ENCODE measurements at places on chromosomes 6 and 20.

DNA sequence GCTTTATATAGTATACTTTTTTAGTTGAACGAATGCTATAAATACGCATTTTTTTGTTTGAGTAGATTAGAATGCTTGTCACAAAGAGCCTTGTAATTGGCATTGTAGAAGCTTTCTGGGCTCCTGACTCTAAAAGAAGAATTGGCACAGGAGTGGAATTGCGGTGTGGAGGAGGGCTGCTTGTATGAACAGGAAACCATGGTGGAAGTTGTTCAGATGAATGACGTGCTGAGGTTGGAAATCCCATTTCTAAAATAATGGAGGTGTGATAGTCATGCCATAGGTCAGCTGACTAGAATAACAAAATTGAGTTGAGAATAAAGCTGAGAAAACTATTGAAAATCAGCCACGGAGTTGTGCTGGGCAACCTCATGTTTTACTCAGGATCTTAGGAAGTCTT is 174.9 kb downstream of the QKI start:
- DNase-seq, result no peak

DNA sequence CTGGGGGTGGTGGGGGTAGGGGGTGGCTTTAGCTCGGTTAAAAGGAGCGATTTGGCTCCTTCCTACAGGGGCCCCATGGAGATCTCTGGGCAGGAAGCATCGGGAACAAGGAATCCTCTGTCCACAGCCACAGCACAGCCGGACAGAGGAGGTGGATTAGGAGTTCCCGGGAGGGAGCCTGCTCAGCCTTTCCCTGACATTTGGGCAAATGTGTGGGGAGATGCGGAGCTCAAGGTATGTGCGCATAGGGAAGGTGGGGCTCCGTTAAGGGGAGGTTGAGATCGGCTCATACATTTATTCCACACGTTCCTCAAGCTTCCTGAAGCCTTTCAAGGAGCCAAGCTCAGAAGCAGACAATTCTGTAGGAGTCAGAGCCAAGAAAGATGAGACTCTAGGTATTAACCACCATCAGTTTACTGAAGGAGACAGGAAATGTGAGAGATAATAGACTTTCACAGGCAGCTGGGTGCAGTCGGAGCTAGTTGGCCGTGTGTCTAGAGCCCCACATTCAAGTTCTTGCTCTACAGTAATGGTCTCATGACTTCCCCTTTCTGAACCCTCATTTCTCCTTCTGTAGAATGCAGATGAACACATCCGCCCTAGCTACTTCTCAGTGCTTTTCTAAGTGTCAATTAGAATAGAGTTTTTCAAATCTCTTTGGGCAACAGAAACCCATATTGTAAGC is 40.8 kb upstream of the EPB41L1 start:
- no peak for DNase-seq

DNA sequence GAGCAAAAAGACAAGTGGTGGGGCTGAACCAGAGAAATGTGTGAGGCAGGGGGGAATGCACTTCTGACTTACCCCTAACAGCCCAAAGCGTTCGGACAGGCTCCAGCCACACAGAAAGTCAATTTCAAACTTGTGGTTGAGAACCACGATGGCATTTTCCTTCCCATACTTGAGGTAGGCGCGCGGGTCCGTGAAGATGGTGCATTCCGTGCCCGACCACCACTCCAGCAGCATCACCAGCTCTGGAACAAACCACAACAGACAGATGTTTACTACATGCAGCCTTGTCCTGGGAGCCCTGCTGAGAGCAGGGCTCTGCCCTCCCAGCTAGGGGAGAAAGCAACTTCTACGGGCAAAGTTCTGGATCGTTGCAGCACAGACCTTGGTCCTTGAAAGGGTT is 107.7 kb downstream of the AGPAT4 start:
- no peak for DNase-seq

DNA sequence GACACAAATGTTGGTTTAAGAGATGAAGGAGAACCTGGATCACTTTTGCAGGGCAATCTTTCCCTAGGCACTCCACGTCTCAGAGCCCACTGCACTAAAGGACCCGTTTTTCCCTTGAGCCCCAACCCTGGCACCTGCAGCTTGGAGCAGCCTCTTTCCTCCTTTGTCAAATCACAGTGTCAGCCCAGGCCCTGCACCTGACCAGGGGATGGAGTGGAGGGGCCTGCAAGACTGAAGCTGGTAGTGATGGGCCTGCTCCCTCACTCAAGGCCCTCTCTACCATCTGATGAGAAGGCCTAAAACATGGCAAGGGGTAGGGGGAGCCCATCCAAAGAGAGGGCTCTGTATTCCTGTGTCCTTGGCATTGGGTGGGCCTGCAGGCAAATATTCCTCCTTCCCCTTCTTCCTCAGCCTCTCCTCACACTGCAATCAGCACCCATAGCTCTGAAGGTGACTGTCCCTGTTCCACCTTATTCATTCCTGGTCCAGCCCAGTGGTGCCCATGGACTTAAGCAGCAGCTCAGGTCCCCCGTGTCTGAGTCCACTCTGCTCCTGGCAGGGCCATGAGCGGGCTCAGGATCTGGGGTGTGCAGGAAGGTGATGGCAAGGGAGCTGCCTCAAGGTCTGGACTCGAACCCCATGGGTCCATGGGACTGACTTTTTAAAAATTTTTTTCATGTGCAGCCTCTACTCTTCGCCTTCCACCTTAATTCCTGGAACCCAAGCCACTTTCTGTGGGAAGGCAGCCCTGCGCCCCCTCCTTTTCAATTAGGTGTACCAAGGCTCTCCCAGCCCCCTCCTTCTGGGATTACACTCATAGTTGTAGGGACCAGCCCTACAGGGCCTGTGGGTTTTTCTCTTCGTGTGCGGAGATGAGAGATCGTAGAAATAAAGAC is 6.7 kb downstream of the RAET1G start:
- no peak for DNase-seq

- DNase-seq, result no peak
Observed at GRCh38 chr20:46272389-46273047, 35.8 kb downstream of the CDH22 start.

DNA sequence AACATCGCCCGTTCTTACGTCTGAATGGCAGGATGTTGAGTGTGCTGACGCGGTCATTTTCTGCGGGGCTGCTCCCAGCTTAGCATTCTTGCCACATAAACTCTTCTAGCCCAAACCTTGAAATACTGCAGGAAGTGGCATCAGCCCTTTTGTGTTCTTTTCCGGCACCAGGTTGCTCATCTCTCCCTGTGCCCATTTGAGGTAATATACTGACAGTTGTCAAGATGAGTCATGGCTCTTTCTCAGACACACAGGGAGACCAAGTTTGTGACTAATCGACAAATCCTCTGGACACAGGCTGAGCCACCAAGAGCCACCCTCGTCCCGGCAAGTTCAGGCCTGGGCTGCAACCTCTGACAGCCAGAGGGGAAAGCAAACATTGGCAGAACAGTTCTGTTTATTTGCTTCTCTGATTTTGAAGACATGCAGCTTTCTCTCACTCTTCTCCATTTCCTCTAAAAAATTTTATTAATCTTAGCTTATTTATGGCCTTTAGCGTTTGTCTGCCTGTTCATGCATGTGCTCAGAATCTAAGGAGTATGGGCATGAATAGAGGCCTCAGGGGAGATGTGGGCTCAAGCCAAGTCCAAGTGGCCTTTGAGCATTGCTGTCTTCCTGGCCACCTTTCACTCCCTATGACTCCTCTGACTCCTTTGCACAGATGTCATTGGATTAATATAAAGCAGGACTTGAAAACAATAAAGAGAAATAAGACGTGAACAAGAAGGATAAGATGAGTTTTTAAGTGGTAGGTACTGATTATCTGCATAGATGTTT is 328.2 kb upstream of the JAG1 start:
- DNase-seq, result no peak

GRCh38 chr6:14706378-14706929 is 539.4 kb upstream of the JARID2 start:
- no peak for DNase-seq

DNA sequence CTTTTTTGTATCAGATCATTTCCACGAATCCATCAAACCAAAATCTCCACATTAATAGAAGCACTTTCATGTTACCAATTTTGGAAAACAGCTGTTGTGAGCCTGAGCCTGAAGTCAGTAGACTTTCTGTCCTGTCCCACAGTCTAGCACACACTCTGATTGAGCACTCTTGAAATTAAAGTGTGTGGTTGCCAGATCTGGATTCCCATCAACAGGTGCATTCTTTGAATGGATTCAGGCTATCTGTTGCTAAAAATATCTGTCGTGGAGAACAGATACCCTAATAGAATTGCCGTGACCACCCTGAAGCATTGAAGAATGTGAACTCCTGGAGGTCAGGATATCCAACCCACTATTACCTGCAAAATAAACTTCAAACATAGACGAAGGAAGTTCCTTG is 73.3 kb downstream of the TFAP2A start:
- DNase-seq, result no peak

- DNase-seq, result no peak
Observed at GRCh38 chr20:40883097-40883496, 145.5 kb upstream of the TOP1 start.

GRCh38 chr20:14197097-14197496 is 140.3 kb downstream of the FLRT3 start:
- no peak for DNase-seq

GRCh38 chr6:31918069-31918720 is 9.3 kb upstream of the C2 start:
- DNase-seq, result no peak

DNA sequence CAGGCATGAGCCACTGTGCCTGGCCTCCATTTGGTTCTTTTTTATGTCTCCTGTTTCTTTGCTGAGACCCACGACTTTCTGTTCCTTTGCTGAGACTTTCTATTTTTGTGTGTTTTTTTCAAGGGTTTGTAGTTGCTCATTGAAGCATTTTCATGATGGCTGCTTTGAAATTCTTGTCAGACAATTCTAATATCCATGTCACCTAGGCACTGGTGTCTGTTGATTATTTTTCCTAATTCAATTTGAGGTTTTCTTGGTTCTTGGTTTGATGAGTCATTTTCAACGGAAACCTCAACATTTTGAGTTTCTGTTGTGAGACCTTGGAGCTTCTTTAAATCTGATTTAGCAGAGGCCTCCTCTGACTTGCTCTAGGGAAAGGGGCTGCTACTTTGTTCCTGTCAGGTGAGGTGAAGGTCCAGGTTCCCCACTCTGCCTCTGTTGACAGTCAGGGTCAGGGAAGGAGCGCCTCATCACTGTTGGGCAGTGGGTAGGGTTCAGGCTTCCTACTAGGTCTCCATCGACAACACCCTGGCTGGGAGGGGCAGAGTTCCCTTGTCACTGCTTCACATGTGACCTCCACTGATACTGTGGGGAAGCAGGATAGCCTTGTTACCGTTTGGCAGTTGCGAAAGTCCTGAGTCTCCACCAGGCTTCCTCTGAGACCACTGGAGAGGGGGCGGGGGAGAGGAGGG is 67.2 kb upstream of the RNF24 start:
- peak; percentile 36 for DNase-seq

- DNase-seq, result peak; percentile 51
Observed at GRCh38 chr6:139364302-139364981, 10.0 kb downstream of the CITED2 start.

- DNase-seq, result no peak
Observed at GRCh38 chr6:55601120-55601519, 22.1 kb upstream of the HMGCLL1 start.

- DNase-seq, result peak; percentile 5
Observed at GRCh38 chr6:124963416-124963785, 1.2 kb downstream of the RNF217 start.

DNA sequence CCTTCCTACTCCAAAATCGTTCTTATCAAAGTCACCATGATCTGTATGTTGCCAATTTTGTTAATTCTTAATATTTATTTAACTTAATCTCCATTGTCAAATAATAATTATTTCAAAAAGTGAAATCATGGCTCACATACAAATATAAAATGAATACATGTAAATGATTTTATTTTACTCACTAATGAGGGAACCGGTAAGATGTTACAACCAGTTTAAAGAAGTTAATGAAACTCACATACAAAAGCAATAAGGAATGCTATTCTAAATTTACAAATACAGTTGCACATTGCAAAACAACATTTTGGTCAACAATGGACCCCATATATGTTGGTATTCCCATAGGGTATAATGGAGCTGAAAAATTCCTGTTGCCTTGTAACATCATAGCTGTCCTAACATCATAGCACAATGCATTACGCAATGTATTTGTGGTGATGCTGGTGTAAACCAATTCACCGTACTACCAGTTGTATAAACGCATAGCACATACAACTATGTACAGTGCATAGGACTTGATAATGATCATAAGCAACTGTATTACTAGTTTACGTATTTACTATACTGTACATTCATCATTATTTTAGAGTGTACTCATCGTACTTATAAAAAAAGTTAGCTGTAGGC is 6.5 kb upstream of the SLC22A16 start:
- DNase-seq, result no peak

GRCh38 chr6:18142591-18142861 is 12.4 kb downstream of the TPMT start:
- DNase-seq, result no peak

DNA sequence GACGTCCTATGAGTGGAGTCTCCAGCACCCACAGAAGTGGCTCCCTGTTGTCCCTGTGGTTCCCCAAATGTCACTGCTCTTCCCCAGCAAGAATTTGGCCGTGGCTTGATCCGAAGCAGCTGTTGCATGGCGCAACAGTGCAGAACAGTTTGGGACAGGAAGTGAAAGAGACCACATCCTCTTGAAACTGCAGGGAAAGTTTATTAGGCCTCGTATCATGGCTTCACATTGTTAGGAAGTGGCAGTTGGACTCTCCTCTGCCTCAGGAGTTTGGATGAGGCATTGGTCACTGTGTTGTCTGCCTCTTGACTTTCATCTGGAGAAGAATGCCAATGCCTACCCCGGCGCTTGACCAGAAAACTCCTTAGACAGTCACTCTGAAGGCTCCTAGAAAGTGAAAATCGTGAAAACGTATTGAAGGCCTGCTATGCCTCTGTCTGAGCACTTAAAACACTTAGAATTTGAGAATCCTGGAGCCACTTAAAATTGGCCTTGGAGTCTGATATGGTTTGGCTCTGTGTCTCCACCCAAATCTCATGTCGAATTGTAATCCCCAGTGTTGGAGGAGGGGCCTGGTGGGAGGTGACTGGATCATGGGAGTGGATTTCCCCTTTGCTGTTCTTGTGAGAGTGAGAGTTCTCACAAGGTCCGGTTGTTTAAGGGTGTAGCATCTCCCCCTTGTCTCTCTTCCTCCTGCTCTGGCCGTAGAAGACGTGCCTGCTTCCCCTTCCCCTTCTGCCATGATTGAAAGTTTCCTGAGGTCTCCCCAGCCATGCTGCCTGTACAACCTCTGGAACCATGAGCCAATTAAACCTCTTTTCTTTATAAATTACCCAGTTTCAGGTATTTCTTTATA is 334.9 kb upstream of the JARID2 start:
- no peak for DNase-seq

DNA sequence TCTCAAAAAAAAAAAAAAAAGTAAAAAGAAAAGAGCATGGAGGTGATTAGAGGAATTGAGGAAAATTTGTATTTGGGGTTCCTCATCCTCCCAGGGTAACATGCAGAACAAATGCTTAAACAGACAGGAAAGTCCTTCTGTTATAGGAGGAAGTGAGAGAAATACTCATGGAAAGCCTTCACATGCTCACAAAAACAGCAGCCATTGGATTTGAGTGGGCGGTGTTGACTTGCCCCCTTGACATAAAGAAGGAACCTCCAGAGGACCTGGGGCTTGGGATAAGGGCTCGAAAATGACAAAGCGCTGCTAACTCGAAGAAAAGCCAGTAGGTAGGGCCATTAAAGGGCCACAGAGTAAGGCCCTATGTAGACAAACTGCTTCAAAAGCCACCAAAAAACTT is 17.5 kb upstream of the SAMHD1 start:
- DNase-seq, result no peak

All from SK-N-DZ (cell line).